BE2C (cell line): ENCODE measurements at places on chromosomes 2 and 18.

GRCh38 chr2:211333377-211333776 lies 777.0 kb downstream of the CPS1 start:
- no peak for DNase-seq

GRCh38 chr2:8840475-8841091 lies 3.2 kb upstream of the KIDINS220 start:
- no peak for DNase-seq

- DNase-seq: no peak
Observed at GRCh38 chr2:241105641-241106040, 3.6 kb upstream of the MTERF4 start.

DNA sequence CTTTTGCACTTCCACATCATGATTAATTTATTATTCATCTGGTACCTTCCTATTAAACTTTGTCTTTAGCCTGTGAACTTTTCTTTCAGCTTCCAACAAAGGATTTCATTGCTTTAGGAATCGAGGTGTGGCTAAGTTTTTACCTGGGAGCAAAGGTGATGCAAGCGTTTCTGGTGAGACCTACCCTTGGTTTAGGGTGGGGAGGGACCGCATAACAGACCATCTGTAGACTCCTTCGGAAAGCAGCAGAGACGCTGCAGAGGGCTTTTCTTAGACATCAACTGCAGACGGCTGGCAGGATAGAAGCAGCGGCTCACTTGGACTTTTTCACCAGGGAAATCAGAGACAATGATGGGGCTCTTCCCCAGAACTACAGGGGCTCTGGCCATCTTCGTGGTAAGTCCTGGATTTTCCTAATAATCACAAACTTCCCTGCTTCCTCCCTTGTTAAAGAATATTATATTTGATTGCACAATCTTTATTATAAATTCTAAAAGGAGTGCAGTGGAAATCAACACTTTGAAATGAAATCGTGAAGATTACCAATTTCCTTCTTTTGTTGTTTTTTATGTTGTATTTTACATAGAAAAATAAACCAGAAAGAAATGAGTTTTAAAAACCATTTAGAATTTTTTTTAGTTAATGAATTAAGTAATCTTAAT lies at the start of gene DSG3:
Gene DSG3 (plus strand): TSS at position 212 of the 662 bp plus-strand sequence. CDS start 137 bp downstream, at position 349.
- no peak for DNase-seq

GRCh38 chr2:12211326-12212175 lies 465.1 kb downstream of the LPIN1 start:
- DNase-seq: no peak

- DNase-seq: no peak
Observed at GRCh38 chr18:48829443-48830149, 121.2 kb downstream of the SMAD7 start.

DNA sequence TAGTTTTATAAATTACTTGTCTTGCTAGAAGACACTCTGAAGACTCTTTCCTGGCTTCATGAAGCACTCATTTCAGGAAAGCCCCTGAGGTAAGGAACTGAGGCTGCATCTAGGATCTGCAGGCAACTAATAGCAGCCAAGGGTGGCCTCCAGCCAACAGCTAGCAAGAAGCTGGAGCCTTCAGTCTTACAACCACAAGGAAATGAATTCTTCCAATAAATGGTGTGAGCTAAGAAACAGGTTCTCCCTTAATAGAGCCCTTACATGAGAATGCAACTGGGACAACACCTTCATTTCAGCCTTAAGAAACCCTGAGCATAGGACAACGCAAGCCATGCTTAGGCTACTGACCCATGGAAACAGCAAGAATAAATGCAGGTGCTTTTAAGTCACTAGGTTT lies 254.6 kb upstream of the RBBP8 start:
- no peak for DNase-seq

DNA sequence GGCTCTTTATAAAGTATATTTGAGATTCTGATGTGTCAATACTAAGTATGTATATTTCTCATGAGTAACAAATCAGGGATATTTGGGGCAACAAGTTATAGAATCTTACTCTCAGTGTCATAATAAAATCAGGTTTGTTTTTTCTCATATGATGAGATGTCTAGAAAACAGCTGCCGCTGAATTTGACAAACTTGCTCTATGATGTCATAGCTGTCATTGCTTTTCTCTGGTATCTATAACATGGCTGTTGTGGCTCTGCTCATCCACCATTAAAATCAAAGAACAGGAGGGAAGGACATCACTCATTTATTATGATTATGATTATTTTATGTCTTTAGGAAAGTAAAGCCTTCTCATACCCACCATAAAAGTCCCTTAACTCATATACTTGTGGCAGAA lies 417.2 kb upstream of the LRRTM4 start:
- DNase-seq: no peak

GRCh38 chr2:214515111-214515510 lies 104.3 kb downstream of the VWC2L start:
- no peak for DNase-seq

DNA sequence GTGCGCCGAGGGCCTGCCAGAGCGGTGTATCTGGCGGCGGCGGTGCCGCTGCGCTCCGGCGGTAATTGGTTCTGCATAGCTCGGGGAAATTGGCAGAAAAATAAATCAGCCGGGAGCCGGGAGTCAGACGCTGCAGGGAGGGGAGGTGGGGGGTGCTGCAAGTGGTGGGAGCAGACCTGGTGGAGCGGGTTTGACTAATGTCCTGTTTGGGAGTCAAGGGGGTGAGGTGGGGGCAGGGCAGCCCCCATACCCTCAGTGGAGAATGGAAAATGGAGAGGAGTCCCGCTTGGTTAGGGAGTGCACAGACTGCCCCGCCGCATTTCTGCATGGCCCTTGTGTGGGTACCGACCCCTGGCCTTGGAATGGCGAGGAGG lies 107.3 kb downstream of the DYSF start:
- DNase-seq: peak; percentile 42

DNA sequence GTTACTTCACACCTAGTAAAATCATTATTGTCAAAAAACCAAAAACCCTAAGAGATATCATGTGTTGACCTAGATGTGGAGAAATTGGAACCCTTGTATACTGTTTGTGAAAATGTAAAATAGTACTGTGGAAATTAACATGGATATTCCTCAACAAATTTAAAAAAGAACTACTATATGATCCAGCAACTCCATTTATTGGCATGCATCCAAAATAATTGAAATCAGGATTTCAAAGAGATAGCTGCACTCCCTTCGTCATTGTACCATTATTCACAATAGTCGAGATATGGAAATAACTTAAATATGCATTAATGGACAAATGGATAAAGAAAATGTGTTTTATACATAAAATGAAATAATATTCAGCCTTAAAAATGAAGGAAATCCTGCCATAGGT lies 105.3 kb upstream of the ZC3H15 start:
- no peak for DNase-seq

DNA sequence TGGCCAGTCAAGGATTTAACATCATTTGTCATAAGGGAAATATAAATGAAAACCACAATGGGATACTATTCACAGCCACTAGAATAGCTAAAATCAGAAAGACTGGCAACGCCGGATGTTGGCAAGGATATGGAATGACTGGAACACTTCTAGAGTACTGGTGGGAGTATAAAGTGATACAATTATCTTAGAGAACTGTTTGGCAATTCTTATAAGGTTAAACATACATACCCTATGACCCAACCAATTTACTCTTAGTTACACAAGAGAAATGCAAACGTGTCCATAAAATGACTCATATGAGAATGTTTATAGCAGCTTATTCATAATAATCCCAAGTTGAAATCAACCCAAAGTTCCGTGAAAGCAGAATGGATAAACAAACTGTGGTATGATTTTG lies 35.1 kb downstream of the MAPK4 start:
- DNase-seq: no peak

GRCh38 chr2:138565230-138565598 lies 63.6 kb downstream of the SPOPL start:
- DNase-seq: no peak

DNA sequence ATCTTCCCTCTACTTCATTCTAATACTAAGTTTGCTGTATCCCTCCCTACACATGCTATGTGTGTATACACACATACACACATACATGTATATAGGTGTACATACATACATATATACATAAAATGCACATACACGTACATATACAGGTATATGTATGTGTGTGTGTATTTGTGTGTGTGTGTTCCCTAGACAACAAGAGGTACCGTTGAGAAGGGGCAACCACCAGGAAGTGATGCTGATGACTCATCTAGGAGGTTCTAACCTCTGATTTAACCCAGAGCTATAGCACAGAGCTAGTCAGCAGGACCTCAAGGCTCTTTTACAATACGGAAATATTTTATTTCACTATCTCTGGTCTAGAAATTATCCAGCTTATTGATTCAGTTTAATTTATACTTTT lies 139.2 kb downstream of the LAMA3 start:
- no peak for DNase-seq

DNA sequence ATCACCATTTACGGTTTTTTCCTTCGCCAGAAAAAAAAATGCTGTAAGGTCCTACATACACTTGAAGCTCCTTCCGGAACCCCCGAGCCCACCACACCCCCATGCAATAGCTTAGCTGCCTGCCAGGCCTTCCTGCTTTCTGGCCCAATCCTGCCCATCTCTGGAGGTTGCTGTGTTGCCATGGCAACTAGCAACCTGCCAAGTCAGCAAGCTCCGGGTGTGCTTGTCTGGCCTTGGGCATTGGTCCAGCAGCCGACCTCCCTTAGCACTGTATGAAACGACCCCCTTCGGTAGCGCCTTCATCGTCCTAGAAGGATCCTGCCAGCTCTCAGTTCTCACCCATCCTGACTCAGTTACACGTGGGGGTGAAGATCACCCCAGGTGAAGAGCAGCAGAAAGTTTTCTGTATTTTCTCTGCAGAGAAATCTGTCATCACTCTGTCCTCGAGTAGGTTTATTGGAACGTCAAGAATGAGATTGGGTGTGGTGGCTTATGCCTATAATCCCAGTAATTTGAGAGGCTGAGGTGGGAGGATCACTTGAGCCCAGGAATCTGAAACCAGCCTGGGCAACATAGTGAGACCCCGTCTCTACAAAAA lies 47.4 kb upstream of the MTCL1 start:
- peak; percentile 49 for DNase-seq

- peak; percentile 22 for DNase-seq
Observed at GRCh38 chr2:168758970-168759820, 43.2 kb upstream of the NOSTRIN start.

- no peak for DNase-seq
Observed at GRCh38 chr2:99607861-99608491, 118.2 kb upstream of the REV1 start.

DNA sequence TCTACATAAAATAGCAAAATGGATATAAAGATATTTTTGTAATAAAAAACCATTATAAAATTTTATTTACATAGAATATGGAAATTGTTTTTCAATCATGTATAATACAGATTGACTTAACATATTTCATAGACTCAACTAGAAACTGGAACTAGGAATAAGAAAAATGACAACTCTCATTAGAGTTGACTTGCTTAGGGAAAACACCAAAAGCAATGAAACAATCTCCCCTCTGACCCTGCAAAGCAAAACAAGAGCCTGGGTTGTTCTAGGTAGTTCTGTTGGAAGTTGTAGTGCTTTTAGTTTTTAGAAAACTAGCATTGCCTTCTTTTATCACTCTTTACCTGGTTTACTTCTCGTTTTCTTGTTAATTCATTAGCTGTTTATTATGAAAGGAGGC lies 32.2 kb upstream of the MTIF2 start:
- DNase-seq: no peak

GRCh38 chr2:11663427-11663826 lies 6.6 kb downstream of the NTSR2 start:
- no peak for DNase-seq

- no peak for DNase-seq
Observed at GRCh38 chr18:57973889-57974288, 70.1 kb upstream of the NEDD4L start.

GRCh38 chr2:238288650-238289573 lies 502 bp upstream of the PER2 start:
- peak; percentile 99 for DNase-seq

DNA sequence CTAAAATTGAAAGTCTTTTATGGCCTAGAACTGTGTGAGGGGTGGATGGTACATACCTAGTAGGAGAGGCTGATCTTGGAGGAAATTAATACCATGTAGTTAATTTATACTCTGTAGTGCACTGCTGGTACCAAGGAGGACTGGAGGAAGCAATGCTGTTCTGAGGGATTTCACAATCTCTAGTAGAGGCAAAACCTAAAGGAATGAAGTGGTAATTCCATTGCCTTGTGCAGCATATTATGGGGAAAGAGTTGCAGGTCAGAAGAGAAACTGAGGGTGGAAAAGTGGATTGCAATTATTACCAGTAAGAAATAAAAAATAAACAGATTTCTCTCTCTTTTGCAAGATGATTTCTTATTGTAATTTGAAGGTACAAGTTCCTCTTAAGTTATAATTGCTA lies 2.2 kb downstream of the ABI2 start:
- DNase-seq: no peak

GRCh38 chr2:24015562-24016375 lies 5.9 kb downstream of the MFSD2B start:
- no peak for DNase-seq

DNA sequence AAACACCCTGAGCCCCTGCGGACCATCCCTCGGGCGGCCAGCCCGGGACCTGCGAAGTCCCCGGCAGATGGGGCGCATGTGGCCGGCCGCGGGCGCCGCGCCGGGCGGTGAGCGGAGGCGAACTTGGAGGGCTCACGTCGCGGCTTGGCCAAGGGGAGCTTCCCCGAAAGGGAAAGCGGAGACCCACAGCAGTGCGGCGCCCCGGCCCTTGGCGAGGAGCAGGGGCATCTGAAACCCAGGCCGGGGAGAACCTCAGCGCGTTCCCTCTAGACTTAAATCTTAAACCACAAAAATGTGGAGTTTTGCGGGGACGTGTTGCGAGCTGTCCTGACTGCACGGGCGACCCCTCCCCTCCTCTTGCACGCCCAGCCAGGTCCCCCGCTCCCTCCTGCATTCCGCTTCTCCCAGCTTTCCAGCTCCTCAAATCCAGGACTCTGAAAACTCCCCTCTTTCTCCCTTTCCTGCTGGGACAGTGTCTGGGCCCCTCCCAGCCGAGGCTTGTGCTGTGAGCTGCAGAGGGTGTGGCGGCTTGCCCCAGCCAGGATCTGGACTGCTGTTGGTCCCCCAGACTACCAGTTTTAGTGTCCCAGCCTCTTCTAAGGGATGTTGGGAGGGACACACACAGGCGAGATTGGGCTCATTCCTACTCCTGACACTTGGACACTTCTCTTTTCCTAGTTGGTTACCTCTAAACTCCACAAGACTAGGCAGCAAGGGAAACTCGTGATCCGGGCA lies 1.3 kb downstream of the FMNL2 start:
- DNase-seq: peak; percentile 30

DNA sequence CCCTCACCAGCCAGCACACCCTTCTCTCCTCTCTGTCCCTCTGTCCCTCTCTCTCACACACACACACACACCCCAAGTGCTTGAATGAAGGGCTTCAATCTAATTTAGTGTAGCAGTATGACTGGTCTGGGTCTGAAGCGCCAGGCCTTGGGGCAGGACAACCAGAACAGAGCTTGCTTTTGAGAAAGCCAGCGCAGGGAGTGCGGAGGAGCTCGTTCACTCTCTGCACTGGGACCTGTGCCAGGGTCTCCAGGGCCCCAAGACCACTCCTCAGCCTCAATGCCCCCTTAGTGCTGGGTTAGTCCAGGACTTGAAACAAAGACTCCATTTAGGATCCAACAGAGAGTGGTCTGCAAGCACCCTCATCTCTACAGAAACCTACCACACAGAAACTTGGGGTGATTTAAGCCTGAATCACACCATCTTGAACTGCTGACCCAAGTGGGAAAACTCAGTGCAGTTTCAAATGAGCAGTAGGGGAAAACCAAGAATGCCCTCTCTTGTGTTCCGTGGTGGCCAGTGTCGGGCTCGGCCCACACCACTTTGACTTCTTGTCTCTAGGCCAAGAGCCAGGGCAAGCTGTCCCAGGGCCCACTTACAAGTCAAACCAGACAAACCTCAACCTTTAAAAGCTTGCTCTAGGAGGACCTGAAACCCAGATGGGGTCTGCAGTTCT lies 66.6 kb upstream of the WIPF1 start:
- no peak for DNase-seq
